CD4-positive, alpha-beta memory T cell (primary cell): ENCODE measurements at places on chromosomes 13 and 19.

GRCh38 chr13:27665333-27665732 lies 43.6 kb downstream of the POLR1D start:
- no peak for DNase-seq

GRCh38 chr19:47107953-47108746 lies 5.4 kb downstream of the ZC3H4 start:
- no peak for DNase-seq

GRCh38 chr19:848386-848921 lies 3.6 kb upstream of the ELANE start:
- no peak for DNase-seq

DNA sequence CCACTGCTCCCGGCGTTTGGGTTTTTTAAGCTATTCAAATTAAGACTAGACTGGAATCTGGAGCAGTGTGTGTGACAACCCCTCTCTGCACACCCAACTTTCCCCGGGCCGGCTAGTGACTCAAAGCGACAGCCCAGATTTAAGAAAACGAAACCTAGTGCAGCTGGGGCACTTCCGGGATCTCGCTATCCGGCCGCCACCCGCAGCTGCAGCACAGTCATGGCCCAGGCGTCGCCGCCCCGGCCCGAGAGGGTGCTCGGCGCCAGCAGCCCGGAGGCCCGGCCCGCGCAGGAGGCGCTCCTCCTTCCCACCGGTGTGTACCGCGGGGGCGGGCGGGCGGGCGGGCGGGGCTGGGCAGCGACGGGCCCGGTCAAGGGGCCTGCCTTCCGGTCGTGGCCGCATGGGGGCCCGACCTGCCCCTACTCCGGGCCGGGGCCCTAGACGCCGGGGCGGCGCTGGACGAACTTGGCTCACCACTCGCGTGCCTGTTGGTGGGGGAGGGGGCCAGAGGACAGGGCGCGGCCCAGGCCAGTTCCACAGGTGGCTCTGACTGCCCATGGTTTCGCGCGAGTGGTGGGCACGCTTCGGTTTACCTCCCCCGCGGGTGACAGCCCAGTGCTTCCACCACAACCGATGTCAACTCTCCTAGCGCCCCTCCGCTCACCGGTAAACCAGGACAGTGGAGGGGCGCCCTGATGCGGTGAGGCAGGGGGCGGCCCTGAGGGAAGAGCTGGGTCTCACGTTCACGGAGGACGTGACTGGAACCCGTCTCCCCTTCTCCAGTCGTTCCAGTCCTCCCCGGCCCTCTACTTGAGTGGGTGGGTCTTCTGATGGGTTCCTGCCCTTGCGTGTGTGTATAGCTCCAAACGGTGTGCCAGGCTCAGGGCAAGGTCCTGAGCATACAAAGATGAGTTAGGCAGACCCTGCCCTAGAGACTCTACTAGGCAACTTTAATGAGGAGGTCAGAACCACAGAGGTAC lies at the start of gene PHF11:
PHF11 (plus strand) TSS at position 171 of the 980 bp plus-strand sequence; CDS start at position 220, 49 bp downstream.
- DNase-seq = peak; percentile 93

- DNase-seq = no peak
Observed at GRCh38 chr13:44024846-44025195, 145.1 kb downstream of the LACC1 start.

DNA sequence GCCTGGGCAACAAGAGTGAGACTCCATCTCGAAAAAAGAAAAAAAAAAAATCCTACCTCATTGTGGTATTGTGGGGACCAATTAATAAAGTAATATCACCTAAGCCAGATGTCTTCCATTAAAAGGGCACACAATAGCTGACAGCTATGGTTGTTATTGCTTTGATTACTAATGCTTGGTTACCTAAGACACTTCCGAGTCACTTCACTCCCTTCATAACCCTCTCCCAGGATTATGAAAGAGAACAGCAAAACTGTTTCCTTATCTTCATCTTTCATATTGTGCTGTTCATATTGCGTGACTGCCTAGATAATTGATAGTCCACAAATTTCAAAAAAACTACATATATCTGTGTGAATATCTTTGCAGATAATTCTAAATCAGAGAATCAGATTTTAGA lies 10.3 kb upstream of the HSPH1 start:
- no peak for DNase-seq

GRCh38 chr13:40987606-40988280 lies 31.4 kb downstream of the ELF1 start:
- DNase-seq = no peak
